ENCODE measurements at places on chromosomes 4 and X.

DNA sequence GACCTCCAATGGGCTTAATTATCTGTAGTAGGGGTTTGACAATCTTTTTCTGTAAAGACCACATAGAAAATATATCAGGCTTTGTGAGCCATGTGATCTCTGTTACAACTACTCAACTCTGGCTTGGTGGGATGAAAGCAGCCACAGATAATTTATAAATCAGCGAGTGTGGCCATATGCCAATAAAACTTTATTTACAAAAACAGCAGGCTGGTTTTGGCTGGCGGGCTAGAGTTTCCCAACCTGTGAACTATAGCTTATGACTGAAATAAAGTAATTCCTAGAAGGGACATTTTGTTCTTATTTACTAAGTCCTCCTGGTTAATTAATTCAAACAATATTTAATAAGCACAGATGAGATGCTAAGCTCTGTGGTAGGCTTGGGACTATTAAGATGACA is 35.9 kb upstream of the AMELX start:
- no peak for DNase-seq

DNA sequence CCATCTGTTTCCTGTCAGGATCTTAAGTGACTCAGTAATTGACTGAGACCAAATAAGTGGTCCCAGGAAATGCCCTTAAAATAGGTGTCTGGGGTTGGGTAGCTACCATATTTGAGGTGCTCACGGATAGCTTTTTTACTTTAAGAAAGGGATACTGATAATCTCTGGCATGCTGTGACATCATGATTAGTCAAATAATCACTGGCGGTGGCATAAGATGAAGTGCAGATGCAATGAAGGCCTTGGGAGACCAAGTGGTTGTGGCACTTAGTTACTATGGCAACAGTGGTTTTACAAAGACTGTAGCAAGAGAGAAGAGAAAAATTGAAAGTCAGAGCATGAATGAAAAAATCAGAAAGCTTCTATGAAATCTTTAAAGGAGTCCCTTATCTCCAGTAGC is 114.5 kb upstream of the SLIT2 start:
- DNase-seq = no peak

DNA sequence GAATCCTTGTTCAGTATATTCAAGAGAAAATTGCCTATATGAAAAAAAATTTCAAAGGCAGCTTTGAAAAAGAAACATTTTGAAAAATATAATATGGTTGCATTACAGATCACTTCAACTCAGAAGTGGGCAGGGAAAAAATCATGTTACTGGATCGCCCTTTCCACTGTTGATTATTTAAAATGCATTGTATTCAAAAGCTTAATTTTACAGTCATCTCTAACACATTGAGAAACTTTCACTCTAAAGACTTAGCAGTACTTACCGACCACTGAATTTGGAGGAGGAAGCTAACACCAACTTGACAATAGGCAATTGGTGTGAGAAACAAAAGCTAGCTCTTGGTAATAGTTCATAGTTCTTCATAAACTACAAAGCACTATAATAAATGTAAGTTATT is 101.9 kb downstream of the CEP135 start:
- no peak for DNase-seq

DNA sequence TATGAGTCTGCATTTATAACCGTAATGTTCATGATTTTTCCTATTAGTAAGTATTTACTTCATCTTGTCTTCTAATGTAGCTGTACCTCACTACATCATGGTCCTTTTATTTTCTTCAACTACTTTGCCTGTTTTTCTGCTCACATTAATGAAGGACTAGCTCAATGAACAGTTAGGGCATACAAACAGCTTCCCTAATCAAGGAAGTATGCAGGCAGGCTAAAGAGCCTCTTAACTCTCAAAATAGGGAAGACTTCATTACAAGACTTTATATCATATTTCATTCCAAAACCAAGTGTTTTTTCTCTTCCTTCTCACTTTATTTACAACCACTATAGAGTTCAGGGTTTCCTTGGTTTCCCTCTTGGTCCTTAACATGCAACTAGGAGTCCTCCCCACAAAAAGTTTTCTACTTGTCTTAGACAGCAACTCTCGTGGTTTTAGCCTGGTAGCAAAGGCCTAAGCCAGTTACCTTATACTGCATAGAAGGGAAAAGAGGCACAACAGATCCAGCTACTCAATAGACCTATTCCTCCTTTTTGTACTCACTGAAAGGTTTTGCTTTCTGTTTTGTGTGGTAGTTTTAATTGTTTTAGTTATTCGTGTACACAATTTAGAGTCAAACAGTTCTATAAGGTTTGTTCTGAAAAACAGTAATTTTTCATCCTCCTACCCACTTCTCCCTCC is 40.8 kb downstream of the SMIM14 start:
- DNase-seq = no peak

DNA sequence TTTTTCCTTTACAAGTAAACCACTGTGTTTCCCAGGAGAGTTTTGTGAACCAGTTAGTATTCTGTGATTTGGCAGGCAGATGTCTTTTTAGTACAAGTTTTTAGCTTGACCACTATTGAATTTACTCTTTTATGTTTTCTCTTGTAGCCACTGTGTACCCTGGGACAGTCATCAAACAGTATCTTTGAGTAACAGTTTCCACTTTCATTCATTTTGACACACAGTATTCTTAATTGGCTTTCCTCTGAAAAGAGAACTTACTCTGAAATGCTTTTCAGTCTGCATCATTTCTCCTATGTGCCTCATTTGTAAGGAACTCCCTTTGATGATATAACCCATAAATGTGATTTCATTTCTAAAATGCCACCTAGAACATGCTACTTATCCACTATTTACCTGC is 476.5 kb downstream of the PDGFC start:
- DNase-seq = no peak

DNA sequence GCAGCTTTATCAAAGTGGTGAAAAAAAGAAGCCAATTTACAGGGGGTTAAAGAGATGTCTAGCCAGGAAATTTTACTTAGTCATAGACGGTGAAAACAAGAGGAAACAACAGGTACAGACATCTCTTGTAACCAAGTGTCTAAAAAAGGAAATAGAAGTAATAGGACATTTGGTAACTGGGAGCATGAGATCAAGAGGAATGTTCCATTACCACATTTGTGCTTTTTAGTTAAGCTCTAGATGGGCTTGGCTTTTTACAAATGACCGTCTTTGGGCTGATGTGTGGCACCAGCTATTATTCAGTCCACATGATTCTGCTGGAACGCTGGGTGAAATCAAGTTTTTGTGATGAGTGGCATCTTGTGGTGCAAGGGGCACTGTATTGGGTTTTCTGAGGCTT is 179.5 kb downstream of the SMIM20 start:
- no peak for DNase-seq

GRCh38 chrX:40084471-40085101 is 13.2 kb downstream of the BCOR start:
- DNase-seq = no peak

DNA sequence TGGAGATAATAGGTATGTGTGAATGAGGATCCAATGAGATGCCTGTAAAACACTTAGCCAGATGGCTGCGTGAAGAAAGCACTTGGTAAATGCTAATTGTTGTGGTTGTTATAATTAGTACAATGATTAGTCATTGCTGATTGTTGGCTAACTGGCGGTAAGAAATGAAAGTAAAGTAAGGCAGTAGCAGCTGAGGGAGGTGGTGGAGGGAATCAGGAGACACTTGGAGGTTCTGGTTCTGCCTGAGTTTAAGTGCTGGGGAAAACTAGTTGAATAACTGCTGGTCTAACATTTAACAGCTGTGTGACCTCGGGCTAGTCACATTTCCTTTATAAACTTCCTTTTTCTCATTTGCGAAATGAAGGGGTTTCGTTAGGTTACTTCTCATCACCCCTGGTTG is 30.9 kb downstream of the CD38 start:
- no peak for DNase-seq

DNA sequence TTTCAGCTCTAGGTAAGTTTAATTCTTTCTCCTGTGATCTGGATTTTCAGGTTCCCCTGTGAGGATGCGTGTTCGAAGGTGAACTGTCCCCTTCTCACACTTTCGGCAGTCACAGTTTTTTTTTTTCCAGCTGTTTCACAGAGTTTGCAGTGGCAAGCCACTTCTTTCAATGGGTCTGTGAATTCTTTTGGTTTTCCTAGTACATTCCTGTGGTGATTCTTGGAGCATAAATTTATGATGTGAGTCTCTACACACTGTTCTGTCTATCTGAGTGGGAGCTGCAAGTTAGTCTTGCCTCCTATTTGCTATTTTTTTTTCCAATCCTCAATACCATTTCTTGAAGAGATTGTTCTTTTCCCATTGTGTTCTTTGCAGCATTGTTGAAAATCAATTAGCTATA is 595.5 kb downstream of the RAPGEF2 start:
- DNase-seq = no peak

GRCh38 chr4:15695729-15696128 is 7.1 kb upstream of the BST1 start:
- no peak for DNase-seq

GRCh38 chr4:22237155-22237751 is 278.6 kb downstream of the ADGRA3 start:
- peak; percentile 8 for DNase-seq

DNA sequence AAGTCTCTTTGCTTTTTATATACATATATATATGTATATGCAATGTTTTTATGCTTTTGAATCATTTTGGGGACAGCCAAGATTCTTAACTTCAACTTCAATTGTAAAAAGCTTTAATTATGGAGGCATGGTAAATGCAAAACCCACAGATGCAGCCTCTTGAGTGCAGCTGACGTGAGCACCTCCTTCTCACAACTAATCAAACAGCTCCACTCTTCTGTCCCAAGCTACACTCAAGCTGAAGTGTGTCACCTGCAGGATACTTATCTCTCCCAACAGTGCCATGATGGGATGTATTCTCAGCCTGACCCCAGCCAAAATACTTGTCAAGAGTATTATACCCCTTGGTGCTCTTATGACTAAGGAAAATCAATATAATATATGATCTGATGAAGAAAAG is 60.7 kb upstream of the BLTP1 start:
- DNase-seq = no peak

GRCh38 chr4:51930557-51930956 is 87.6 kb downstream of the DCUN1D4 start:
- DNase-seq = no peak

- DNase-seq = no peak
These were observed 204.3 kb downstream of the PCDH7 start for GRCh38 chr4:30924495-30924894.

- no peak for DNase-seq
These were observed 49.2 kb upstream of the SCRG1 start for GRCh38 chr4:173448103-173448502.

DNA sequence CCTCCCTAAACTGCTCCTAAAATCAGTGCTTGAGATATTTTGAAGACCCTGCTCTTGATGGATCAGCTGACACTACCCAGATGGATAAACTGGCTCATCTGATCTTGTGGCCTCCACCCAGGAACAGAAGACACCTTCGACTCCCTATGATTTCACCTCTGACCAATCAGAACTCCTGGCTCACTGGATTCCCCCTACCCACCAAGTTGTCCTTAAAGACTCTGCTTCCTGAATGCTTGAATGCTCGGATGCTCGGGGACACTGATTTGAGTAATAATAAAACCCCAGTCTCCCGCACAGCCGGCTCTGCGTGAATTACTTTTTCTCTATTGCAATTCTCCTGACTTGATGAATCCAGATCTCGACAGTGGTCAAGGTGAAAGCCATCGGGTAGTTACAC is 12.0 kb upstream of the RPS3A start:
- DNase-seq = no peak

DNA sequence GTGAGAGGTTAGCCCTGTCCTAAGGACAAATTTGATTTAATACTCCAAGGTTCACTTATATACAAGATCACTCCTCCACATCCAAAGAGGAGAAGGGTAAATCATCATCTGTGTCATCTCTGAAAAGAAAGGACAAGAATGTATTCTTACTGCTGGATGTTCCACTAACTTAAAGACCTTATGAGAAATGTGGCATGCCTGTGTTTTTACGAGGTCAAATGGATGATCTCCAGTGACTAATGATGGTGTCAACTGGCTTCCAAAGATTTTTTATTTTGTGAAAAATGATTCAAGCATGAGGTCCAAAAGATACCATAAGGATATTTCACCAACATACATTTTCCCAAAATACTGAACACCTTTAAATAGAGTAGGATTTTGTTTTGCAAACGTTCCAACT is 143.4 kb downstream of the PTCHD1 start:
- DNase-seq = no peak
